ENCODE measurements at places on chromosomes 6 and 20.

GRCh38 chr6:151806757-151807512 lies 547 bp upstream of the ESR1 start:
- DNase-seq, result no peak

GRCh38 chr6:21158873-21159272 lies 434.7 kb upstream of the SOX4 start:
- DNase-seq, result no peak

GRCh38 chr6:144939921-144940320 lies 654.8 kb downstream of the UTRN start:
- no peak for DNase-seq

DNA sequence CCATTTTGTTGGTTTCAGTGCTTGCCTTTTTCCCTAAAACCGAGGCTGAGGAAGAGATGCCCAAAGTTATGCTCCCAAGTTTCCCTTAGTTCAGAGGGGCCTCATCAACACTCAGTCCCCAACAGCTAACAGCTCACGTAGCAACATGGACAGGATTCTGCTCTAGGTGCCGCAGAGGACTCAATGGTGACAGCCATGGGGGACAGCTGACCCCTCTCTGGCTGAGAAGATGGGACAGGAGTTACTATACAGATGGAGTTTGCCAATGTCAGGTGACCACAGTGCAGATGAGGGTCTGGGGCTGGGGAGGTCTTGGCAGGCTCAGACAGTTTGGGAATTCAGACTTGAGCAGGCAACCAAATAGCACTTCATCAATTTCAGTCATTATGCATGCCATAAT lies 67.3 kb downstream of the NPEPL1 start:
- no peak for DNase-seq

DNA sequence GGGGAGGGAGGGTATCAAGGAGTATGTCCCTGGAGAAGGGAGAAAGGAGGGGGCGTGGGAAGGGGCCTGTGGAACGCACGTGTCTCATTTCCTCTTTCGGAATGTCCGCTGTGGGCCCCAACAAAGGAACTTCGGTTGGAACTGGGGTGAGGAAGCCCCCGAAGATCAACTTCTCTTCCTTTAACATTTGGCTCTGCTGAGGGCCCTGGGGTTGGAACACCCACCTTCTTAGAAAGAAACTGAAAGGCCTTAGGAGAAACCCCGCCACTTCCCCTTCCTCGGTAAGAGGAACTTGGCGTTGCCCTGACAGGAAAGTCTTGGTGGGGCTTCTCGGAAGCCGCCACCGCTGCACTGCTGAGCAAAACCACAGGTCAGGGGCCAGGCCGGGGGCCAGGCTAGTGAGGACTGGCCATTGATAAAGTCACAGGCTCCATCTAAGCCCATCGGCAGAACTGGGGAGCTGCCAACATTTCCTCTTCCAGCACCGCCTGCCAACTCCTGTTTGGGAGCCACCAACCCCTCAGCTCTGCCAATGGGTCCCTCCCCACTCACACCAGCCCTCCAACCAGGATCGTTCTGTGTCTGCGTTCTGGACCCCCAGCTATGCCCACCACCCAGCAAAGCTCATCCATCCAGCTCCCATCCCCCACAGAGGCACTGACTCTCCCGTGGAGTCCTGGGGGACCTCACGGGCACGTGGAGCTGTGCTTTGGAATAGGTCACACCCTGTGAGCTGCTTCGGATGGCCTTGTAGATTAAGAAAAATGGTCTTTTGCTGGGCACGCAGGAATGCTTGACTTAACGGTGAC lies 44.8 kb downstream of the FGD2 start:
- DNase-seq, result peak; percentile 90

DNA sequence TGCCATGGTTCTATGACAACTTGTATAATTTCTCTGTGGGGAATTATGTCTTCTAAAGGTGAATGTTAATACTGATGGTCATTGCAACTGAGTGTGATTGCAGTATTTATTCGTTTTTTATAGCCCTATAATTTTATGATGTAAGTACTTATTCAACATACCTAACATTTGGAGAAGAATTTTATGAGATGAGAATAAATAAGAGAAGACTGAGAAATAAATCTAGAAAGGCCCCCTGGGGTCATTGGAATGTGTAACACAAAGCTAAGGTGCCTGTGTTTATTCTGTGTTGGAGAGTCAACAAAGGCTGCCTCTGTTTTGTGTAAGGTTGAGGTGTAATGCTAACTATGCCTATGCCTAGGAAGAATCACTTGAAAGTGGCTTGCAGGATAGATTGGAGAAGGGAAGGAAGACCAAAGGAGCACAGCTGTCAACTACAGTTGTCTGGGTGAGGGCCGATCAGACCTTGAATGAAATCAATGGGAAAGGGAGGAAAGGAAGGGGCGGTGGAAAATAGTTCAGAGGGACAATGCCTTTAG lies 1076.7 kb downstream of the KIF16B start:
- DNase-seq, result no peak

DNA sequence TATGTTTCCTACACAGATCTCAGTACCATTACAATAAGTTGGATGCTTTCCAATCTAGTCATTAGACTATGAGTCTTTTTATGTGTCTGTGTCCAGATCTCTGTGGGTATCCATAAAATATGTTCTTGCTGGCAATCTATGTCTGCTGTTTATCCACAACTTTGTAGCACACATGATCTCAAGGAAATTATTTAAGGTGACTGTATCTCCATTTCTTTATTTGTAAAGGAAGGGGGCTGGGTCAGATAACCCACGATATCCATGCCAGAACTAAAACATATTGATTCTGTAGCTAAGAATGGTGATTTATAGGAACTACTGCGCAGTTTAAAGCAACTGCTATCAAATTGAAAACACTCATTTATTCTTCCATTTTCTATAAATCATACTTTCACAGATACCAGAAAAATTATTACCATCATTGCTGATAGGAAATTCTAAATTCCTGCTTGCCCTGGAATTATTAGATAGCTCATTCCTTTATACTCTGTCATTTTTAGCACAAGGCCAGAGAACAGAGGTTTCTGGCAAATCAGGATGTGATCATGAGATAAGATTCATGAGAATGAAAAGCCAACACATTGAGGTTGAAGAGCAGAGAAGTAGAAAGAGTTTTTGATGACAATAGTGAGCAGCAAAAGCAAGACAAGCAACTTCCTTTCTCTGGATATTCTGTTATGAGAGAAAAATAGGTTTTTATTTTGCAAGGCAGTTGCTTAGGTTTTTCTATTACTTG lies 851.4 kb upstream of the CITED2 start:
- DNase-seq, result no peak

GRCh38 chr6:140101818-140102217 lies 727.4 kb upstream of the CITED2 start:
- DNase-seq, result no peak

DNA sequence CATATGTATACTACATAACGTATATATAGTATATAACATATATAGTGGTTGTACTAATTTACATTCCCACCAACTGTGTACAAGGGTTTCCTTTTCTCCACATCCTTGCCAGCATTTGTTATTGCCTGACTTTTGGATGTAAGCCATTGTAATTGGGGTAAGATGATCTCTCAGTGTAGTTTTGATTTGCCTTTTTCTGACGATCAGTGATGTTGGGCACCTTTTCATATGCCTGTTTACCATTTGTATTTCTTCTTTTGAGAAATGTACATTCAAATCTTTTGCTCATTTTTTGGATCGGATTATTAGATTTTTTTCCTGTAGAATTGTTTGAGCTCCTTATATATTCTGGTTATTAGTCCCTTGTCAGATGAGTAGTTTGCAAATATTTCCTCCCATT lies 11.4 kb downstream of the SYNJ2 start:
- DNase-seq, result no peak

DNA sequence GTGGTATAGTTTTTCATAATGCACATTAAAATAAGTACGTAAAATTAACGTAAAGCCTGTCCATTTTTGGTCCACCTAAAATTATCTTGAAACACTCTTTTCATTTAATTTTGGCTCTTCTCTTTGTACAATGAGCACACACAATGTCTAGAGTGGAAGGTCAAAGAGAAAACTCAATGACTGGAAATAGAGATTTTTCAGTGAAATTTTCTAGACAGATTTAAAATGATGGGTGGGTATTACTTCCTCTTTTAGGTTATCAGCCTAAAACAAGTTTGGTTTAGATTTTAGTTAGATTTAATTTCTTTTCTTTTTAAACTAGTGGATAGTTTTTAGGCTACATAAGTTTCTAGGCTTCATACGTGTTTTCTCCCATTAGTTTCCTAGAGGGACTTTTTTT lies 24.9 kb downstream of the DSE start:
- DNase-seq, result no peak

DNA sequence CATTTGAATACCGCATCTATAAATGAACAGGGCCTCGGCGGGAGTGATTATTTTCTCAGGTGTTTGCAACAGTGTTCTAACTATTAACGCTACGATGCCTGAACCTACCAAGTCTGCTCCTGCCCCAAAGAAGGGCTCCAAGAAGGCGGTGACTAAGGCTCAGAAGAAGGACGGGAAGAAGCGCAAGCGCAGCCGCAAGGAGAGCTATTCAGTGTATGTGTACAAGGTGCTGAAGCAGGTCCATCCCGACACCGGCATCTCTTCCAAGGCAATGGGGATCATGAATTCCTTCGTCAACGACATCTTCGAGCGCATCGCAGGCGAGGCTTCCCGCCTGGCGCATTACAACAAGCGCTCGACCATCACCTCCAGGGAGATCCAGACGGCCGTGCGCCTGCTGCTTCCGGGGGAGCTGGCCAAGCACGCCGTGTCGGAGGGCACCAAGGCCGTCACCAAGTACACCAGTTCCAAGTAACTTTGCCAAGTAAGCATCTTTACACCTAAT lies 70.9 kb downstream of the HFE start:
- DNase-seq, result no peak

GRCh38 chr6:116595247-116595646 lies 21.0 kb upstream of the RSPH4A start:
- DNase-seq, result no peak

DNA sequence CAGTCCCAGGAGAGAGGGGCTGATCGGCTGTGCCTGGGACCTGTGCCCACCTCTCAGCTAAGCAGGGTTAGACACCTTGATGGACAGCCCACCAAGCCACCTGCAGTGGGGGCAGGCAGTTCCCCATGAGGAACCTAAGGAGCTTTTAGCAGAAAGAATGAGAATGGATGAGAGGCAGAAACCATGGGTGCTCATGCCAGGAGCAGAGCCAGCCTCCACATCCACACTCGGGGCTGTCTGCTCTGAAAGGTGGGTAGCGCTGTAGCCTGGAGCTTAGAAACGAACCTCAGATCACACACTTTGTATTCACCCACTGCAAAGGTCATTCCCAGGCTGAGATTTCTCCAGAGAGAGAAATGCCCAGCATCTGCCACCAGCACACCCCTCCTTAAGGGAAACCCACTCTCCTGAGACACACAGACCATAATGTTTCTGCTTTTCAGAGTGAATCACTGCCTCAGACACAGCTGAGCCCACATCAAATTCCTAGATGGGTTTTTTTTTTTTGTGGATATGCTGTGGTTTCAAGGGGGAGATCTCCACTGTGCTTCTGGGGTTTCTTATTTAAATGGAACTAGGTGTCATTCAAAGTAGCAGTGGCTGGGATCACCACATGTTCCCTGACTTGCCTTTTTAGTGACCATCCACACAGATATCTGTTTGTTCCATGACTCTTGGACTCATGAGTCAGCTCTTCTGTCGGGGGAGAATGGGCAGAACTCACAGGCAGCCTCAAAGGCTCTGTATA lies 218.9 kb downstream of the EYA2 start:
- DNase-seq, result no peak

GRCh38 chr20:38061109-38061508 lies 27.6 kb downstream of the RPRD1B start:
- no peak for DNase-seq

DNA sequence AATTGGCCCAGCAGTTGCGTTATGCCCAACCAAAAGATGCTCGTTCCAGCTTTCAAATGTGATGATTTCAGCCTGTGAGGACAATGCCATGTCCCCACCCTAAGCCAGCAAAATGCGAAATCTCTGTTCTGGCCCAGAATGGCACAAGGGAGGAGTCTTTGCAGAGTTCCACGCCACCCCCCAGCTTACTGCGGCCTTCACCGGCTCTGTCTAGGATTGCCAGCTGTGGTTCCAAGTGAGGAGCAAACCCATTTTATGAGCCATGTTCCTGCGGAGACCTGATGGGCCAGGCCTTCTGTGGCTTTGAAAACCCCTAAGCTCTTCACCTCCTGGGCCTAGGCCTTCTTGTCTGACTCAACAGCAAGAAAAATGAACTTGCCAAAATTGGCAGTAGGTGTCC lies 146.8 kb upstream of the SNX9 start:
- no peak for DNase-seq

DNA sequence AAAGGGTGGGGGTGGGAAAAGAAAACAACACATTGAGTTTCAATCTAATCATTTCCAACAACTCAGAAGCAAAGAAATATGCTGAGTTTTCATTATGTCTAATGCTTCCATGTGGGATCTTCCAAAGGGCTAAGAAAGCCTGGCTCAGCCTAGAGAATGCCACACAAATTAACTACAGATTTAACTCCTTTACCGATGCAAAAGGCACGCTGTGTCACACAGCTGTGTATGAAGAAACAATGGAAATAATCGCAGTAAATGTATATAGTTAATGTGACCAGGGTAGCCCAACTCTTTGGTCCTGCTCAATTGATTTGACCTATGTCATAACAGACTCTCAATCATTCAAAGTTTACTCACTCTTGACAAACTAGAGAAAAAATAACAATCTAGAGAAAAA lies 17.8 kb downstream of the B4GALT5 start:
- DNase-seq, result no peak

- DNase-seq, result no peak
Observed at GRCh38 chr6:71527886-71528285, 239.3 kb downstream of the OGFRL1 start.

DNA sequence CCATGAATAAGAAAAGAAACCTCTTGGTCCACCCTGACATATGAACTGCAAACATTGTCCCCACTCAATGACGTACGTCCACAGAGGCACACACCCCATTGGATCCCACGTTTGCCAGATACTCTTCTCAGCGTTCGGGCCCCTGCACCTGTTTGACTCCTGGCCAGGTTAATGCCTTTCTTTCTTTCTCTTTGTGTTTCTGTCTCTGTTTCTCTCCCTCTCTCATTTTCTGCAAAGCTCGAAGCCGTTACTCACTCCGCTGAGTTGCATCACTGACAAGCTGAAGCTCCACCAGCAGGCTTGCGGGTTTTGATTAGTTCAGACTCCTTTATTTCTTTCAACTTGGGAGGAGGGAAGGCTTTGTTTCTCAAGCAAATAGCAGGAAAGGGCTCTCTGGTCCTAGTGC lies 135.5 kb upstream of the SUPT3H start:
- no peak for DNase-seq

GRCh38 chr20:64191002-64191401 lies 26.8 kb downstream of the MYT1 start:
- no peak for DNase-seq

- DNase-seq, result no peak
Observed at GRCh38 chr6:125789167-125789566, 1.6 kb upstream of the NCOA7 start.

DNA sequence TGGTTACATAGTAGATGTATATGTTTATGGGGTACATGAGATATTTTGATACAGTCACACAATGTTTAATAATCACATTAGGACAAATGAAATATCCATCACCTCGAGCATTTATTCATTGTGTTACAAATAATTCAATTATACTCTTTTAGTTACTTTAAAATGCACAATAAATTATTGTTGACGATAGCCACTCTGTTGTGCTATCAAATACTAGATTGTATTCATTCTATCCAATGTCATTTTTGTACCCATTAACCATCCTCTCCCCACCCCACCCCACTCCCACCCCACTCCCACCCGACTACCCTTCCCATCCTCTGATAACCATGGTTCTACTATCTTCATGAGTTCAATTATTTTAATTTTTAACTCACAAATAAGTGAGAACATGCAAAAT lies 585.4 kb downstream of the CDH26 start:
- DNase-seq, result no peak

- no peak for DNase-seq
Observed at GRCh38 chr6:72363844-72364740, 257.8 kb upstream of the KCNQ5 start.
